Inflammatory macrophage (primary cell): ENCODE measurements at places on chromosomes 6 and 20.

- DNase-seq, result no peak
These were observed 5.6 kb downstream of the LZTS3 start for GRCh38 chr20:3167738-3168078.

GRCh38 chr20:63972312-63973159 lies 2.8 kb upstream of the ZNF512B start:
- DNase-seq, result no peak

DNA sequence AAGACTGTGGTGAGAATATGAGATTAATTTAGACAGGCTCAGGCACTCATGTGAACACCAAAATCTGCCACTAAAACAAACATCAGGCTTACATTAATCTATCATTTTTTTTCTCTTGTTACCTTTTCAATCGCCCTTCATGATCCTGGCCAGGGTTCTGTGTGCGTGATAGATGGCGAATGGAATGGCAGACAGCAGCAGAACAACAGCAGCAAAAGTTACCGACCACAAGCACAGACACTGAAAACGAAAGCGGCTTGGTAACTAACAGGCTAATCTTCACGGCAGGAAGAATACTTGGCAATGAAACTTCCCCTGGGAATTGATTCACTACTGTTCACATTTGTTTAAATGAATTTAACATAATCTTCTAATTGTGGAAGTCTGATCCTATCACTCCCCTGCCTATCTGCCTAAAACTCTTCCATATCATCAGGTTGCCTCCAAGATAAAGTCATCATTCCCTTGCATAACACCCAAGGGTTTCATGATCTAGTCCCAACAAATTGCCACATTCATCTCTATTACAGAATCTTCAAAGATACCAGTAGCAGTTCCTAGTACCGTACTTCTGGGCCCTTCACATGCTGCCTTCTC lies 28.7 kb downstream of the PTPRK start:
- no peak for DNase-seq

DNA sequence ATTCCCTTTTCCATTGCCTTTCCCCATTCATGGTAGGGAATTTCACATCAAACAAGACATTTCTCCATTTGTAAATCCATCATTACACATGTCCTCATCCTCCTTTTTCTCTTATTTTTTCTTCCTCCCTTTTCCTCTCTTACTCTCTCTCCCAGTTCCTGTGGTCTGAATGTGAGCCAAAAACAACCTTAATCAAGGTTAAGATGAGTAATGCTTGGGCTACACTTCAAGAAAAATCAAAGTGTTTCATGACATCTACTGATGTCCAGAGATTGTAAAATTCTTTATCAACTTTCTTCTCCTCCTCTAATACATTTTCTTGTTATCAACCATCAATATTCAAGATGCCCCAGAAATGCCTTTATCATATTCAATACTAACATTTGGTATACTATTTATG lies 208.0 kb upstream of the PRND start:
- no peak for DNase-seq

DNA sequence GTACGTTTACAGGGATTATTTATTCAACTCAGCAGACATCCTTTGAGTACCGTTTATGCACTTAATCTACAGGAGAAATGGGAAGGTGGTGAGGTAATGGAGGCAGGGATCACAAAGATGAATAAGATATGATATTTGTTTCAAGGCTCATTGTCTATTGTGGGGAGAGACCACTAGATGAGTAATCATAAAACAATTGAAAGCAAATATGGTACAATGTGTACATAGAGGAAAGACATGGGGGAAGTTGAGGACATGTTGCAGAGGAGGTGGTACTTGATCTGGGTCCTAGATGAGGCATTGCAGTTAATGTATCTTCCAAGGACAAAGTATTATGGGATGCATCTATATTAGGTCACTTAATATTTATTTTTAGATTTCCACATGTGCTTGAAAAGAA lies 13.7 kb upstream of the CDC5L start:
- no peak for DNase-seq

GRCh38 chr20:37242503-37242902 lies 19.1 kb downstream of the GHRH start:
- DNase-seq, result no peak

DNA sequence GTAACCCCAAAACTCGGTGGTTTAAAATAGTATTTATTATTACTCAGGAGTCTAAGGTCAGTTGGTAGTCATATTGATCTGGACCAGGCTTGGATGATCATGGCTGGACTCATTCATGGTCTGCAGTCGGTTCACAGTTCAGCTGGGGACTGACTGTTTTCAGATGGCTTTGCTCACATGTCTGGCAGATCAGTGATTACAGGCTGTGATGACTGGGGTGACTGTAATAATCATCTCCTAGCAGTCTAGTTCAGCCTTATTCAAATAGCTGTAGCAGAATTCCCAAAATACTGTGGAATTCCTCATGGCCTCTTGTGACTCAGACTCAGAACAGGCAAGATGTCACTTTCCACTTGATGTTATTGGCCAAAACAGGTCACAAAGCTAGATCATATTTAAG lies 16.4 kb upstream of the NT5DC1 start:
- no peak for DNase-seq

DNA sequence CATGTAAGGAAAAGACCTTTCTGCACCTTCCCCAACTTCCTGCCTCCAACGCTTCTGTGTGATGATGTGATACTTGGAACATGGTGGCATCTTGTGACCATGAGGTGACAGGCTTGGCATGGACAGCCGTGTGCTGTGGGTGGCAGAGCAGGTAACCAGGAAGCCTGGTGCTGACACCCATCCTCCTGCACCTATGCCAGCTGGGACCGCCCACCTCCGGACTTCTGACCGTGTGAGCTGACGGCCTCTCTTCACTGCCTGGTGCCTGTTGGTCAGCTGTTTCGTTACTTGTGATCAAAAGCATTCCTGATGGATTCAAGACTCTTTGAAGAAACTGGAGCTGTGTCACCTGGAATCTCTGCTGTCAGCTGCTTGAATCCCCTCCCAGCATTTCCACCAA lies 70.3 kb downstream of the TMEM242 start:
- DNase-seq, result no peak

- DNase-seq, result peak; percentile 68
These were observed 34.9 kb downstream of the KLHL31 start for GRCh38 chr6:53630533-53631226.

GRCh38 chr6:79240509-79240908 lies 6.0 kb upstream of the HMGN3 start:
- peak; percentile 21 for DNase-seq

GRCh38 chr6:136783495-136784270 lies 8.6 kb downstream of the MAP3K5 start:
- peak; percentile 95 for DNase-seq

- DNase-seq, result no peak
These were observed 30.9 kb downstream of the SULF2 start for GRCh38 chr20:47754388-47754715.

- no peak for DNase-seq
These were observed 18.9 kb upstream of the MTHFD1L start for GRCh38 chr6:150846641-150847040.

GRCh38 chr20:2694008-2694471 lies 1.5 kb downstream of the EBF4 start:
- DNase-seq, result no peak

DNA sequence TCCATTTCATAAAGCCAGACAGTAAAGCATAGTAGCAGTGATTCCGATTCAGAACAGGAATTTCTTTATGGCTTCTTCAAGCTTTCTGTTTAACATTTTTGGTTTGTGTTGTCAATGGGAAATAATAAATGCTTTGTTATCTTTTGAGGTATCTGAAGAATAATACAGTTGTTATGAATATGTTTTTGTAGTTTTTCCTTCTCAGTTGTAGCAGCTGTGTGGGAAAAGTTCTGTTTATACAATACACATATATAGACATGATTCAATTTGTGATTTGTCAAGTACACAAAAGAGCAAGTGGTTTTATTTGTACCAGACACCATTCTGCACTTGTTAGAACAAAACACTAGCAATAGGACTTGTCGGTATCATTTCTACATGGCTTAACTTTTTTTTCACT lies 96.6 kb downstream of the CDYL start:
- DNase-seq, result no peak

DNA sequence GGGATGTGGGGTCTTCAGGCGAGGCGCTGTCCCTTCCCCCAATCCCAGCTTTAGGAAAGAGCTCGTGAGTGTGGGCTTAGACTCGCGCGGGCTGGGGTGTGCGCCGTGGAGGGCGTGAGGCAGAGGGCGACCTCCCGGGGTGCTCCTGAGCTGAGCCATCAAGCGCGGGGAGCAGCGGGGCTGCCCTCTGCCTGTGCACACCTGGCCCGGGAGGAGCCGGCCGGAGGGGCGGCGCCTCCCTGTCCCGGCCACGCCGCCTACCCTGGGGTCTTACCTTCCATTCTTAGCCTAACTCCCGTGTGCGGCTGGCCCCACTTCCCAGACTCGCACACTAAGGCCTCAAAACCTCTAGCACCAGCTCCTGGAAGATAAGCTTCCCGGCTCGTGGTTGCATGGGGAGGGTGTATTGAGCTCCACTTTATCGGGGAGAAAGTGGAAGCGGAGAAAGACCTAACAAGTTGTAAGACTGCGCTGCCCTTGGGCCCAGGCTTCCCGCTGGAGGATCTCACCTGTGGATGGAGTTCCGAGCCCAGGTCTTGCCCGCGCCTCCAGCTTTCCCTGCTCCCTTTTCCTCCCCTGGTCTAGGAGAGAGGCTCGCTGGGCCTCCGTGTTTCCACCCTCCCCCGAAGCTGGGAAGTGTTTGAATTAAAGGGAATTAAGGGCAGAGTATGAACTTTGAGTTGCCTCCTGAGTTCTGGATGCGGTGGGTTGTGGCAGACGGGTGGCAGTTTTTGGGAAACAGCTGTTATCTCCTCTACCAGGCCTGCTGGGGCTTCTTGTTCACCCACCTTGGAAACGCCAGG lies 1.2 kb downstream of the DNMT3B start:
- DNase-seq, result no peak

DNA sequence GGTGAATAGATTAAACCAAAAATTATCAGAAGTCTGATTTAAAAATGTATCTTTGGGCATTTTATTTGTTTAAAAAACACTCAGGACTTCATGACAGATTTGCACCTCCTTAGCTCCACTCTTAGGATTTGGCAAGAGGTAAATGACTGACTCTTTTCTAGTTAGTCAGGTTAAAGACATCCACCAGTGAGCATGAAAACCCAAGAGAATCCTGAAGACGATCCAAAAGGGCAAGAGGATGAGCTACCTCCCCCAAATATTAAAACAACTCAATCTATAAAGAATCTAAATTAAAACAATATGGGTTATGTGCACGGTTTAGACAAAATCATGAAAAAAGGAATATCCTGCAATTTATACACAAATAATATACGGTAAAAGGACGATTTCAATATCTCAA lies 89.4 kb upstream of the OPRM1 start:
- no peak for DNase-seq

- no peak for DNase-seq
These were observed 27.2 kb upstream of the DEFB125 start for GRCh38 chr20:60035-60918.

DNA sequence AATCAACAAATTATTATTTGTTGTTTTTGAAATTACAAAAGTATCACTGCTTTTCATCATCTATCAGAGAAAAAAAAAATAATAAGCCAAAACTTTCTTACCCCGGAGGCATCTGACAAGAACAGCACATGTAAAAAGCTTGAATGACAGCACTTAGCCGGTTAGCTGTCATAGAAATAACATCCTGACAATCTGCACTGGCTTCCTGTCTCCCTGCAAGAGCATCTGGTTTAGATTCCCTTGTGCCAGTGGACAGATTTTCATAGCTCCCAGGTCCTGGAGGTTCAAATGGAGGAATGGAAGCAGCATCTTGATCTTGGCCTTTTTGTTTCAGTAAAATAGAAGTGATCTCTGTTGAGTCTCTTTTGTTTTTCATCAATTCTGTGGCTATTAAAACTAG lies 74.8 kb downstream of the HACE1 start:
- DNase-seq, result no peak

GRCh38 chr6:163122365-163122764 lies 292.2 kb upstream of the QKI start:
- DNase-seq, result no peak

GRCh38 chr6:53041356-53041755 lies 23.8 kb upstream of the FBXO9 start:
- no peak for DNase-seq

GRCh38 chr6:88814909-88815308 lies 148.5 kb downstream of the RNGTT start:
- DNase-seq, result no peak
